ENCODE measurements at places on chromosomes 12 and 14. TPM values are rescaled to one million over a fixed set of nuclear protein-coding genes. Genes with fewer than 3 reads are reported as not detected.

The NPFF gene
- not detected for total RNA-seq

The SMCO2 gene
- 0.13 TPM for total RNA-seq

The TAS2R9 gene
- total RNA-seq = not detected

The FOXM1 gene
- total RNA-seq = 97.0 TPM

The KRT78 gene
- not detected for total RNA-seq

The KRT85 gene
- not detected for total RNA-seq

The GSG1 gene
- 0.21 TPM for total RNA-seq

The CCDC92 gene
- 27.8 TPM for total RNA-seq

The GPR135 gene
- total RNA-seq = 1.0 TPM

The DEPDC4 gene
- total RNA-seq = 1.3 TPM

The CYP46A1 gene
- total RNA-seq = 0.14 TPM

The FGD4 gene
- 1.4 TPM for total RNA-seq

The SLC4A8 gene
- 1.2 TPM for total RNA-seq

The CMTM5 gene
- total RNA-seq = not detected

The ALG10 gene
- 5.0 TPM for total RNA-seq

The MGAT2 gene
- total RNA-seq = 52.0 TPM

The P3H3 gene
- total RNA-seq = 20.2 TPM

The SLC7A8 gene
- 0.24 TPM for total RNA-seq

The ADAM20 gene
- total RNA-seq = not detected

The TNFAIP2 gene
- 408 TPM for total RNA-seq

The TPH2 gene
- not detected for total RNA-seq

The SPX gene
- 2.0 TPM for total RNA-seq

The AKAP6 gene
- 0.91 TPM for total RNA-seq

The TOMM20L gene
- not detected for total RNA-seq

The SERPINA12 gene
- not detected for total RNA-seq

The NFE2 gene
- total RNA-seq = 0.24 TPM

The FGF23 gene
- total RNA-seq = not detected

The PLEKHD1 gene
- total RNA-seq = 0.03 TPM

The BDKRB2 gene
- total RNA-seq = 3.4 TPM

The ITGB7 gene
- total RNA-seq = 0.56 TPM

The CPNE6 gene
- not detected for total RNA-seq
